ENCODE measurements at places on chromosomes 6 and 20.

DNA sequence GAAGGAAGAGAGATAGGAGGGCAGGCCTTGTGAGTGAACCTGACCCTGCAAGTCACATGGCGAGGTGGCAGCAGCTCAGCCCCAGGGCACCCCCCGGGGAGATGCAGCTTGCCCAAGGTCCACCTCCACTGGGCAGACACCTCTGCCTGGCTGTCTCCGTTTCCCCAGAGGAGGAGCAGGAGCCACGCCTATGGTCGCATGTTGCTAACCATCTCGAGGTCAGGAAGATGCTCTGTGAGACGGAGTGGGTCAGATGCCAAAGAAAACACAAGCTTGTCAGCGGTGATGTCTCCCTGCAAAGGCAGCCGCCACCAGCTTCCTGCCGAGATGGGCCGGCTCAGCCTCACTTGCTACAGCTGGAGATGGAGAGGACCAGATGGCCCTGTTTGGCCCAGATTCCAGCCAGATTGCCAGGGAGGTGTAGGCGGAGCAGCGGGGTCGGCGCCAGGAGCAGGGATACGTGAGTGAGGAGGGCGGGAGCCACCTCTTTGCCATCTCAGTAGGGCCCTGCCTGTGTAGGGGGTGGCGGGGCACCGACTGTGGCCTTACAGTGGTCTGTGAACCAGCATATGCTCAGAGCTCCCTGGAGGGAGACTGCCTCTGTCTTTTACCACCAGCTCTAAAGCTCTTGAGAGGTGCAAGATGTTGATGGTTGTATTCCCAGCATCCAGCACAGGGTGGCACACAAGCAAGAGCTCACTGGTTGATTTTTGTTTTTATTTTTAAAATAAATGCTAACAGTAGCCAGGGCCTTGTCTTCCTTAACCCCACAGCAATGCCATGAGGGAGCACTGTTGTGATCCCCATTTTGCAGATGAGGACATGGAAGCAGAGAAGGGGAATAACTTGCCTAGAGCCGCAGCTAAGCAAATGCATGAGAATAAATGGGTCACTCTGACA is 42.9 kb upstream of the FAM83D start:
- no peak for DNase-seq

- no peak for DNase-seq
Observed at GRCh38 chr6:22706651-22707050, 137.3 kb downstream of the HDGFL1 start.

GRCh38 chr6:118724211-118724610 is 72.8 kb upstream of the CEP85L start:
- no peak for DNase-seq

DNA sequence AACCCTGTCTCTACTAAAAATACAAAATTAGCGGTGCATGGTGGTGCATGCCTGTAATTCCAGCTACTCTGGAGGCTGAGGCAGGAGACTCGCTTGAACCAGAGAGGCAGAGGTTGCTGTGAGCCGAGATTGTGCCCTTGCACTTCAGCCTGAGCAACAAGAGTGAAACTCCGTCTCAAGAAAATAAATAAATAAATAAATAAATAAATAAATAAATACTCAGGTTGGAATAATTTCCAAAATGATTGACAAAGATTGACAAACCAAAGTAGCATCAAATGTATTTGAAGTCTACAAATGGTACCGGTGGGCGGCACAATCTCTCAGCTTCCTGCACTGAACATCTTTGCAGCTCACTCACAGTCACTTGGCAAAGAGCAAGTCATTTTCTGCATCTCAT is 144.1 kb upstream of the NRSN1 start:
- no peak for DNase-seq

DNA sequence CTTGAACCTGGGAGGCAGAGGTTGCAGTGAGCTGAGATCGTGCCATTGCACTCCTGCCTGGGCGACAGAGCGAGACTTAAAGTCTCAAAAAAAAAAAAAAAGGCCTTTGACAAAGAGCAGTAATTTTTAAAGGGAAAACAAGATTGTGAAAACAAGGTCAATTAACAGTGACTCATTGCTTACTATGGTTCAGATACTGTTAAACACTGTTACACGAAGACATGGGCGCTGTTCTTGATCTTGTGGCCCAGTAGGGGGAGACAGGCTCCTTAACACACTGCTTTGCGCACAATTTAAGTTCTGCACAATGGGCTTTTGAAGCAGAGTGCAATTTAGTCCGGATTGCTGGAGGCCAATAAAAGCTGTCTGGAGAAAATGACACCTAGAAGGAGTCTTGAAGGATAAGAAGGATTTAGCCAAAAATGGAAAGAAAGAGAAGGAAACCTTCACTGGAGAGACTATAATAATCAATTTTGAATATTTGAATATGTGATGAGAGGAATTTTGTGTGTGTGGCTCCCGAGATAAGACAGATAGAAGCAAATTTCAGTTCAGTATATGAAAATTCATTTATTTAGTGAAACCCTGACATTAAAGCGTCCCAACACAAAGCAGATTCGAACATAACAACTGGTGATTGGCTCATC is 6.0 kb upstream of the LATS1 start:
- DNase-seq = peak; percentile 21

GRCh38 chr6:134435814-134436280 is 117.9 kb upstream of the SGK1 start:
- no peak for DNase-seq

GRCh38 chr20:62009322-62009721 is 56.4 kb downstream of the TAF4 start:
- DNase-seq = no peak

GRCh38 chr6:108321253-108321747 is 26.4 kb downstream of the AFG1L start:
- DNase-seq = no peak

DNA sequence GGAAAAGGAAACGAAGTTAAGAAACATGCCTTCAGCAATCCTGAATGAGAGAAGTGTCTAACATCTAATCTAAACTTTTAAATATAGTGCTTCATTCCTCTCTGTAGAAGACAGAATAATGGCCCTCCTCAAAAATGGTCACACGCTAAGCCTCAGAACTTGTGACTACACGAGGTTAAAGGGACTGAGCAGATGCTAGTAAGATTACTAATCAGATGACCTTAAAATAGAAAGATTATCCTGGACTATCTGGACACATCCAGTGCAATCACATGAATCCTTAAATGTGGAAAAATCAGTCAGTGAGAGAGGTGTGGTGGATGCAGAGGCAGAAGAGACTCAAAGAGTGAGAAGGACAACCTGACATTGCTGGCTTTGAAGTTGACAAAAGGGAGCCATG is 126.1 kb downstream of the TBX18 start:
- no peak for DNase-seq

DNA sequence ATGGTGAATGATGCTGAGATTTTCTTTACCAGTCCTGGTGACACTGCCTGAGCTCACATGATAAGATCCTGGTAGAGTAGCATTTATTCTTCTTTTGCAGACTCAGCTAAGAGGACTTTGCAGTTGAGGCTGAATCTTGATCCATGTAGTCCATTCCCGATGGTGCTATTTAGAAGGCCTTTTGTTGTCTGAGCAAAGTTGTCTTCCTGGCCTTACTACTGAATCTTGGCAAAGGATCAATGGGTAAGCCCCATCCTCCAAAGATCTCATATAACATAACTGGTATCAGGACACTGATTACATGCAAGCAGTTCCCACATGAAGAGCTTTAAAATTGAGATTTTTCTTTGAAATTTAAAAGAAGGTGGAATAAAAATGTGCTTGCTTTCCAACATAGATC is 291.6 kb downstream of the SOX4 start:
- DNase-seq = no peak

- no peak for DNase-seq
Observed at GRCh38 chr6:50713977-50714486, 706 bp downstream of the TFAP2D start.

- no peak for DNase-seq
Observed at GRCh38 chr20:31590717-31591225, 14.3 kb upstream of the ID1 start.

DNA sequence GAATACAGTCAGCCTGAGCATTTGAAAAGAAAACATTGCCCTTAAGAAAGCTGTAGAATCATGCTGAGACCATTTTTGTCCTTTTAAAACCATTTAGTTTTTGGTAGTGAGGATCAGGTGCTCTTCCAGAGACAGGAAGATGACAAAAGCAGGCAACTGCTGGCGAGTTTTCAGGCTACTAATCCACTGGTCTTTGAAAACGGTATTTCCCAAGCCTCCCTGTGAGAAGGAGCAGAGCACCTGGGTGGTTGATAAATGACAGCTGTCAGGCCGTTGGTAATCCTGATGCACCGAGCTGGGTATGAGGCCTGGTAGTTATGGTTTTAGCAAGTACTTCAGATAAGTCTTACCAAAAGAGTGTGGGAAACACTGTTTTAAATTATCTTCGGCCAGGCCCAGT is 10.1 kb upstream of the SEC63 start:
- DNase-seq = no peak

GRCh38 chr6:114342826-114343781 is at the start of gene HS3ST5:
HS3ST5 (minus strand) TSS chr6:114343023; CDS start chr6:114062845, 280,178 bp downstream.
- DNase-seq = peak; percentile 80

GRCh38 chr6:161631676-161632194 is 357.9 kb upstream of the AGPAT4 start:
- no peak for DNase-seq

- no peak for DNase-seq
Observed at GRCh38 chr6:30818391-30818841, 65.9 kb upstream of the DDR1 start.

- DNase-seq = no peak
Observed at GRCh38 chr20:17873410-17874270, 95.0 kb downstream of the SNX5 start.
